ENCODE measurements at places on chromosomes 4 and X.
A peak's percentile ranks its signal among the peaks of the same experiment; 100 is the strongest.

- DNase-seq: peak; percentile 49
Observed at GRCh38 chrX:119943185-119943988, at the start of gene NKAP. Gene NKAP (minus strand): TSS chrX:119943751. CDS start chrX:119943605, 146 bp downstream.

DNA sequence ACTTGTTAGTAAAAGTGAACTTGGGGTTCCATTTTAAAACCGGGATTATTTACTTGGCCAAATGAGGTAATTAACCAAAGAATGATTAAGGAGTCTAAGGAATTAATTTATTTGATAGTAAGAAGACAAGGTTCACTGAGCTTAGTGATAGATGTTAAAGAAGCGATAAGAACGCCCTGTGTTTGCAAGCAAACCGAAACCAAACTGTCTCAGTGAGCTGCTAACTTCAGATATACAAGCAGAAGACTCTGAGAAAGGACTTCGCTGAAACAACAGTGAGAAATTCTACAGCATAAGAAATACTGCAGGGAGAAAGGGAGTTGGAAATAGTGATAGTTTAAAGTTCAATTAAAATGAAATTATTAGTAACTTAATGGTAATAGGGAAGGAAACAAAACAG lies 37.6 kb upstream of the SHISA3 start:
- DNase-seq: no peak

DNA sequence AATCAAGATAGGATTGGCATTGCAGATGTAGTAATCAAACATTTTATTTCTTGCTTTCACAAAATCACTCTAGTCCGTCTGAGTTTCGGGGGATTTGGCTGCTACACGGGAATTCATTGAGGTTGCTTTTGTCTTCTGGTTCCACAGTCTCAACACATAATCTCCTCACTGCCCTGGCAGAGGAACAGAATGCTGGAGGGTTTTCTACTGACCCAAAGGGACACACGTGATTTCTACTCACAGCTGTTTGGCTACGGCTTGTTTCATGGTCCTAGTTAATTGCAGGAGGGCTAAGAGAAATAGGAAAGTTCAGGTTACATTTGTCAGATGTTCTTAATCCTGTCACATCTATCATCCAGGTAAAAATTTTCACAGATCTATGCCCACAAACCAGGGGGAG lies 1811.6 kb downstream of the ARAP2 start:
- no peak for DNase-seq

DNA sequence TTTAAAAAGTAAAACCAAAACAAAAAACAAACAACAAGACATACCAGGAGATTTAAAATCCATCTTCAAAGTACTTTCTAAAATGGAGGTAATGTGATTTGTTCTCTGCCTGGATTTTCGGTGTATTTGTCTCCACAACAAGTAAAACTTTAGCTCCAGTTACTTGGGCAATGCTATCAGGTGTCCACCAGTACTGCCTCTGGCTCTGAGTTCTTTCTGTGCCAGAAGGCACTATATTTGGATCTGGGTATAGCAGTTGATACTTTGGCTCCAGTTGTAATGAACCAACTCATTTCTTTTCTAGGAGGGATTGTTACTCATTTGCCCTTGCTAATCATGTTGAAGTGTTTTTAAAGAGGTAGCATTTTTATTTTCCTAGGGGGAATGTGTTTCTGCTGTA lies 9.5 kb upstream of the PDLIM5 start:
- DNase-seq: no peak

- no peak for DNase-seq
Observed at GRCh38 chrX:139933904-139934303, 1.1 kb upstream of the ATP11C start.

- DNase-seq: no peak
Observed at GRCh38 chr4:101262683-101263082, 84.6 kb downstream of the PPP3CA start.

DNA sequence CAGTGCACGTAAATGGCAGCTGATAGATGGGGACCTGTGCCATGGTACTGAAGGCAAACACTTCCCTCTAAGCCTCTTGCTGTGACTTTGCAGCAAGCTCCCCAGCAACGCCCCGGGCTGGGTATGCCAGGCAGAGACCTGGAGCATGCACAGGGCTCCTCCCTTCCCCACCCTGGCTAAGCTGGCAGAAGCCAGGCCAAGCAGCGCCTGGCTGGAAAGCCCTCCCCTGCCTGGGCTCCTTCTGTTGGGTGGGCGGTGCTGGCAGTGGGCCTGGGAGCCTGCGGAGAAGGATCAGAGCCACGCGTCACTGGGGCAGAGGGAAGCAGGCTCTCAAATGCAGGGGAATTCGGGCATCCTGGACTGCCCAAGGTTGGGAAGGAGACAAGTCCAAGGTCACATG lies 3.6 kb downstream of the ATP2B3 start:
- no peak for DNase-seq

GRCh38 chrX:126030021-126030420 lies 136.1 kb downstream of the DCAF12L2 start:
- DNase-seq: no peak

GRCh38 chr4:175657571-175657970 lies 154.5 kb downstream of the GPM6A start:
- DNase-seq: no peak

DNA sequence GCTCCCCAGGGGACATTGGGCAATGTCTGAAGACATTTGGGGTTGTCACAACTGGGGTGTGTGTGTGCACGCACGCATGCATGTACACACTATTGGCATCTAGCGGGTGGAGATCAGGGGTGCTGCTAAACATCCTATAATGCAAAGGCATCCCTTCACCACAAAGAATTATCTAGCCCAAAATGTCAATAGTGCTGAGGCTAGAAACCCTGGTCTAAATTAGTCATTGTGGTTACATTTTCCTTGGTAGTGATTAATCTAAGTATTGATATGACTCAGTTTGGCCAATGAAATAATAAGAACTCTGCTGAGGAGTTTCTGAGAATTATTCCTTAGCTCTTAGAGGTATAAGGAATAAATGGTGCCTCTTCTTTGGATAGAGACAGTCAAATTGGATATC lies 200.2 kb downstream of the CLCN4 start:
- no peak for DNase-seq

GRCh38 chr4:188867796-188868195 lies 728.6 kb downstream of the TRIML1 start:
- no peak for DNase-seq

GRCh38 chr4:163663454-163664225 lies 169.2 kb downstream of the TMA16 start:
- DNase-seq: no peak

- no peak for DNase-seq
Observed at GRCh38 chr4:125719987-125720386, 405.2 kb downstream of the FAT4 start.

DNA sequence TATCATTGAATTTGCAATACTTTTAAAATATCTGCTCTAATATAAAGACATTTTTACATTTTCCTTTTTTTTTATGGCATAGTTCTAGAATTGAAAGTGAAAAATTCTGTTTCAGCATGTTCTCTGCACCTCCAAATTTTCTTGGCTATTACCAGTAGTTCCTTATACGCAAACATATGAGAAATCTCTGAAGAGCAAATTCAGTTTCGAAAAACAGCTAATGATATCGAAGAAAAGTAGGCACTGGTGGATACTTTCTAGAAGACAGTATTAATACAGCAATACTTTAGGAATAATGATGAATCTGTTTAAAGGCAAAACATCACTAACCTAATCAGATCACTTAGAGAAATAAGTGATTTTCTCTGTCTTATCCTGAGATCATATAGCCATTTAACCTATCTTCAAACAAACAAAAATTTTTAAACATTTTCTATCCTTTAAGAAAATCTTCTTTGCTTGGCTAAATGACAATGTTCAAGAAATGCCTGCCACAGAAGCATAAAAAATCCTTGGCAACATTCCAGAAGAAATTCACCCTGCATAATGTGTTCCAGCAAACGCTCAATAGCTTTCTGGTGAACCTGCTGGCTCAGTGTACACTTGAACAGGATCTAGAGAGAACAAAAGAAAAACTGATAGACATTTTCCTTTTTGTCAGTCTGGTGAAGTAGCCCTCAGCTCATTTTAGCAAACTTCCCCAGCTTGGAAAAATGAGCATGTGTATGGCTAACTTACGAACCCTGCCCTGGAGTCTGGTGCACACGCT lies 51.2 kb upstream of the KLF3 start:
- DNase-seq: no peak

- DNase-seq: no peak
Observed at GRCh38 chr4:174853629-174854028, 24.6 kb upstream of the GLRA3 start.

GRCh38 chr4:71784569-71785197 lies 804 bp upstream of the GC start:
- DNase-seq: no peak

DNA sequence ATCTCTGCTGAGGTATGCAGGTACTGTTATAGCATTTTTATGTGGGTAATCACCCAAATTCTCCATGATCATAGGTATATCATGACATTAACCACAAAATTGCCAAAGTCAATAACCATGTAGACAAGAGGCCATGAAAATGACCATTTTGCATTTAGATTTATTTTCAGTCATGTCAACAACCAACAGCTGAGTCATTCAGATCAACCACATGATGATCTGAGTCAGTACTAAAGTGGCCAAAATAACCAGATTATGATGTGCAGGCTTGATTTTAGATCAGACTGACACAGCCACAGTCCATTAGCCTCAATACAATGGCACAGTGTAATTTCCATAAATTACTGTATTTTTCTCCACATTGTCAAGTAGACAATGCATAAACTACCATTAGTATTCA lies 240.5 kb downstream of the GRIA3 start:
- no peak for DNase-seq

DNA sequence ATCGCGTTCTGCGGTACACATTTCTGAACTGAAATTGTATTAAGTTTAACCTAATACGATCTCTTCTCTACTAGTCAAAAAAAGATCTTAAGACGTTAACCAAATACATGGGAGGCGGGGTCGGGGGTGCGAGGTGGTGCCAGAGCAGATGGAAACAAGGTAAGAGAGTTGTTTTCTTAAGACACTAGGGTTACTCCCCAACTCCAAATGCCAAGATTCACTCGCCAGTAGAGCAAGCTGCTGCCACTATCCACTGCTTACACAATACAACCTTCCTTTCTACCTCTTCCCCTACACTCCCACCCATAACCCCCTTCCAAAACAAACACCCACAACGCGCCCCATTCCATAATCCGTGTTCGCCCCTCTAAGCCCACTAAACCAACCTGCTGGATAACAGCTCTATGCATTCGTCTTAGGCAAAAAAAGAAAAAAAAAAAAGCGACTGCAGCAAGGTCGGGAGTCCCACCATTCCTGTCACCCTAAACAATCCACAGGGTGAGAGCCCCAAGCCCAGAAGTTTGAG lies 1.3 kb downstream of the LCORL start:
- no peak for DNase-seq

- no peak for DNase-seq
Observed at GRCh38 chr4:145452447-145453162, 29.0 kb upstream of the SMAD1 start.

GRCh38 chr4:185280608-185281007 lies 71.2 kb downstream of the SNX25 start:
- DNase-seq: no peak

DNA sequence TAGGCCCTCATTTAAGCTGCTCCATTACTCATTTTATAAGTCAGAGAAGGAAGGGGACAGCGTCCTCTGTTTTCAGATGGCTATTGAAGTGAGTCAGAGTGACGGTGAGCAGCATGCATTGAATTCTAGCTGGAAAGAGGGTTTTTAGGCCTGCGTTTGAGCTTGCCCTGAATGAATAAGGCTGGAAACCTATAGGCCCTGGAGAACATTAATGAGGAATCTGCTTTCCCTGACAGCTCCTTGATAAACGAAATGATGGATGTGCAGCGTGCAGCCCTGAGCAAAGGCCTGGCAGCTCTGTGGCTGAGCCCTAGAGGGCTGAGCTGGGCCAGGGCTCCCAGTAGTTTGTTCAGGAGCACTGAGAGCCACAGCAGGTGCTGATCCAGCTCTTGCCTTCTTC lies 33.4 kb downstream of the TBL1X start:
- no peak for DNase-seq

- no peak for DNase-seq
Observed at GRCh38 chrX:133151336-133151735, 54.4 kb upstream of the USP26 start.

GRCh38 chrX:47482065-47482511 lies 934 bp downstream of the ZNF41 start:
- no peak for DNase-seq

DNA sequence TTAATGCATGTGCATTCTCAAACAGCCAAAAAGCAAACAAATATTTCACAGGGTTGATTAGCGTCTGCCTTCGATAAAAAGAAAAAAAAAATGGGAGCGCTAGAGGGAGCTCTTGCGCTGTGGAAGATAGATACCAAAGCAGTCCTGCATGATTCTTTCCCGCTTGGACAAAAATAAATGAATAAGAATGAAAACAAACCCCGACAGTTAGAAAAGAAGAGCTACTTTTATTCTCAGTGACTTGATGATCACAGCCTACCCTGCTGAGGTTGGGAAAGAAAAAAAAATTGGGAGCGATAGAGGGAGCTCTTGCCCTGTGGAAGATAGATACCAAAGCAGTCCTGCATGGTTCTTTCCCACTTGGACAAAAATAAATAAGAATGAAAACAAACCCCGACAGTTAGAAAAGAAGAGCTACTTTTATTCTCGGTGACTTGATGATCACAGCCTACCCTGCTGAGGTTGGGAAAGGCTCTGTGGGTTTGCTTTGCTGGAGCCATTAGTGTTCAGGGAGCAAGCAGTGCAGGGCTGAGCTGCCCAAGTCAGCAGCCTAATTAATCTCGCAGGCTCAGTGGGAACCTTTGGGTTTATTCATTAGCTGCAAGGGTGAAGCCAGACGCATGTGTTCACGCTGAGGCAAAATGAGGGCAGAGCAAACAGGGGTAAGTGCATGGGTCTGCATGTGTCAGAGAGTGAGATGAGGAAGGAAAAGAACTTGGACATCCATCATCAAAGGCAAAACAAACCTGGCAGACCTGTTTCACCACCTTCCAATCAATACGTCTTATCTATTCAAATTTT lies 249.3 kb upstream of the PRKX start:
- no peak for DNase-seq

DNA sequence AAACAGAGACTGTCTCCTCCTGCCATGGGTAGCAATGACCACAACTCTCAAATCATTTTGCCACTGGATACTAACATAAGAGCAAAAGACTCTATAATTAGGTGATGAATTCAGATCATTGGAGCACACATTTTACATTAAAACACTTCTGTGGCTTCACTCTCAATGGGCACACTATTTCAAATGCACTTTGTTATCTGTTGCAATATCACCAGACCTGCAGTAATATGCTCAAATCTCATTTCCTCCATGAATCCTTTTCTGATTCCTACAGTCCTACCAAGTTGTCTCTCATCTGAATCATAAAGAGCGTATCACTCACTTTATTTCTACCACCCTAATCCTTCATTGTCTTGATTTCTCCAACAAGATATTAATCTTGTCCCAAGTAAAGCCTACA lies 302.8 kb downstream of the KCNIP4 start:
- DNase-seq: no peak

GRCh38 chr4:34731070-34731469 lies 1513.2 kb downstream of the ARAP2 start:
- DNase-seq: no peak

DNA sequence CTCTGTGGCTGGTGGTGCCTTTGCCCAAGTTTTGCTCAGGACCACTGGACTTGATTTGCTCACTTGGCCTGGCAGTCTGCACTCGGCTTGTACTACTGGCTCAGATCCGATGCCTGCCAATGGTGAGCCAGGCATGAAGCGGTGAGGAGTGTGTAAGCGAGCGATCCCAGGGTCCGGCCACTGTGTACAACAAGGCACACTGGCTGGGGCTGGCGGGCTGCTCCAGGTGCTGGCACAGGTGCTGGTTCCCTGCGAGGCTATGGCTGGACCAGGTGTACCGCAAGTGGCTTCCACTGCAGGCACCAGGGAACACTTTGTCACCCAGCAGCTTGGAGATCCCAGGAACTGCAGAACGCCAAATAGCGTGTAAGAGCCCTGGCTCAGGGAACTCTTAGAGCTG lies 329.7 kb downstream of the CCSER1 start:
- DNase-seq: no peak

Measured in stimulated activated CD8-positive, alpha-beta memory T cell treated with anti-CD3 and anti-CD28 coated beads, Interleukin-4, amount 100 ng/mL, for 1 hour (primary cell).